ENCODE measurements at places on chromosomes 1 and 21.

GRCh38 chr1:70034403-70034802, 171.0 kb downstream of the LRRC40 start:
- peak; percentile 63 for DNase-seq

- DNase-seq = no peak
Observed at GRCh38 chr1:165527251-165528007, 16.4 kb upstream of the LRRC52 start.

- DNase-seq = no peak
Observed at GRCh38 chr1:172979828-172980227, 70.9 kb downstream of the TNFSF18 start.

- no peak for DNase-seq
Observed at GRCh38 chr1:15916916-15917315, 59.0 kb downstream of the ZBTB17 start.

- DNase-seq = no peak
Observed at GRCh38 chr1:173082913-173083312, 32.2 kb upstream of the TNFSF18 start.

- DNase-seq = peak; percentile 75
Observed at GRCh38 chr1:29453502-29454240, 217.3 kb downstream of the PTPRU start.

GRCh38 chr1:181110013-181110412, 21.5 kb downstream of the IER5 start:
- no peak for DNase-seq

DNA sequence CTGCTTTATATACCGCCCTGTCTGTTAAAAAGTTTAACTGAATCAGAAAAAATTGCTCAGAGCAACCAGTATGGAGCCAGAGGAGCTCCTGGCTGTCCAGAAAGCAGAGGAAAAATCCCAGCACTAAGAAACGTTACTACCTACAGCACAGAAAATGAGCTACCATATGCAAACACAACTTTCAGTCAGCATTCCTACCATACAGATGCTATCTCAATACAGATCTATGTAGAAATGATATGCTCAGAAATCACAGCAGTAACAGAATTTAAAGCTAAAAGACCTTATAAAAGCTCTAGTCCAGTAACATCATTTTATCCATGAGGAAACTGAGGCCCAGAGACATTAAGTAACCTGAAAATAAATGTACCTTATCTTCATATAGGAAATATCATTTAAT, 38.7 kb downstream of the PCNX2 start:
- DNase-seq = no peak

DNA sequence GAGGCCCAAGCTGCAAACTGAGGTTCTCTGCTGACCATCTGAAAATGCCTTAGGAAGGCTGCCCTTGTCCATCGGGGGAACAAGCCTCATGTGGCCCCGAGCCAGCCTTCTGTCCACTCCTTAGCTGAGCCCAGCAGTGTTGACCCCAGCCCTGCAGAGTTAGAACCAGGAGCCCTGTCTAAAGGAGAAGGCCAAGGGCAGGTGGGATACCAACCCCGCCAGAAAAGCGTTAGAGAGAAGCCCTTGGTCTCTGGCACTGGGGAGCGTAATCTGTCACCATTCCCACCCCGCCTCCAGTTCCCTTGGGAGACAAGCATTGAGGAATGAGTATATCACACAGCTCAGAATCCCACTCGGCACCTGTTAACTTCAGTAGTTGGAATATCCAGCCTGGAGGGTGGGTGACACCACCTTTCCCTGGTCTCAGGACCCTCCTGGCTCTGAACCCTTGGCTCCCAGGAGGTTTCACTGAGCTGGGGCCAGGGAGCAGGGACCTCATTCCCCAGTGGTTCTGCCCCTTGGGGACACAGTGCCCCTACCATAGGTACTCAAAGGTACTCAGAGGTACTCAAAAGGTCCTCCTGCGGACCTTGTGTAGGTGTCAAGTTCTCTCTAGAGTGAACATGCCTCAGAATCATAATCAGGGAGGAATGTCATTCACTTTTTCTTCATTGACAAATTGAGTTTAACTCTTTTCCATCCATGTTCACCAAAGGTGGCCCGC, 16.4 kb downstream of the ETS2 start:
- DNase-seq = no peak

- no peak for DNase-seq
Observed at GRCh38 chr1:54342742-54343687, 63.2 kb downstream of the SSBP3 start.

- no peak for DNase-seq
Observed at GRCh38 chr21:36156815-36157670, at the start of gene DOP1B. DOP1B (plus strand) TSS chr21:36156824; CDS start chr21:36164734, 7,910 bp downstream.

- no peak for DNase-seq
Observed at GRCh38 chr1:9247894-9248293, 13.3 kb downstream of the H6PD start.

DNA sequence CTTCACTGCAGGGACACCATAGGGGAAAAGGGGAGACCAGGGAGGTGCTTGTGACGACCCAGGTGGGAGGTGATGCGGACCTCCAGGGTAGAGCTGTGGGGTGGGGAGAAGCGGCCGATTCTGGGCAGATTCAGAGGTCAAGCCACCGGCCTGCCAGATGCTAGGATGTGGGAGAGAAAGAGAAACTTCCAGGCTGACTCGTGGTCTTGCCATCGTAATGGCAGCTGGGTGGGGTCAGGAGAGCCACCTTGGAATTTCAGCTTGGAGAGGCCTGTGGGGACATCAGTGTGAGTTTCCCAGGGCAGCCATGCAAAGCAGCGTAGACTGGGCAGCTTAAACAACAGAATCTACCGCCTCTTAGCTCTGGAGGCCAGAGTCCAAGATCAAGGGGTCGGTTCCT, 258.0 kb upstream of the VAMP3 start:
- no peak for DNase-seq

GRCh38 chr1:221839782-221840395, 98.0 kb upstream of the DUSP10 start:
- DNase-seq = no peak

GRCh38 chr21:44612669-44613229, 870 bp downstream of the KRTAP10-8 start:
- no peak for DNase-seq

DNA sequence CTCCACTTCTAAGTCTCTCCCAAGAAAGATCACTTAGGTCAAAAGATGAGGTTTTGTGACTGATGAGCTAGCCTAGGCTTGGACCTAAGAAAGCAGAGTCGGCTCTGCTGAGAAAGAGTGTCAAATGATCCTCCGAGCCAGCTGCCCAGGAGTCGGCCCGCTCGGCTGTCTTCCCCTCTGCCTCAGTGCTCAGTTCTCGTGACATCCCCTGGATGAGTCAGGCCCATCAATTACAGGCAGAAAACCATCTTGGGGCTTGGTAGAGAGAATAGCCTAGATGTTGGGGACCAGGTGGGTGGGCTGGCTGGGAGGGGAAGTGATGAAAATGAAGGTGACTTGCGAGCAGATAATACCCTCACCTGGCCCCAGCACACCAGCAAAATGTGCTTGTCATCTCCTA, 60.5 kb downstream of the SLC66A1 start:
- DNase-seq = no peak

- DNase-seq = no peak
Observed at GRCh38 chr1:94819945-94820746, at the start of gene SLC44A3. SLC44A3 (plus strand) TSS chr1:94820357; CDS start chr1:94820452, 95 bp downstream.

DNA sequence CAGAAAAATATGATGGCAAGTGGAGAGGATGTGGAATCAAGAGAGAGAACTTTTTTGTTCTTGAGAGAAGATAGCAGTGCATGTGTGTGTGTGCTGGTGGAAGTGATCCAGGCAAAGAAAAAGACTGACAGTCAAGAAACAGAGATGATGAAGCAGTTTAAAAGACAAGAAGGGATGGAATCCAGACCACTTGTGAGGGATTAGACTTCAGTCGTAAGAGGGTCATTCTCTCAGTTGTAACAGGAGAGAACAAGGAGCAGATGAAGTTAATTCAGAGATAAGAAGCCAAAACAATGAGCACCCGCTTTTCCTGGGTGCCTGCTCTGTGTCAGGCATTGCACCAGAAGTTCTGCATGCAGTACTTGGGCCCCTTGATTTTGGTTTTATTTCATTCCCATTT, 76.6 kb downstream of the RNF220 start:
- DNase-seq = no peak

DNA sequence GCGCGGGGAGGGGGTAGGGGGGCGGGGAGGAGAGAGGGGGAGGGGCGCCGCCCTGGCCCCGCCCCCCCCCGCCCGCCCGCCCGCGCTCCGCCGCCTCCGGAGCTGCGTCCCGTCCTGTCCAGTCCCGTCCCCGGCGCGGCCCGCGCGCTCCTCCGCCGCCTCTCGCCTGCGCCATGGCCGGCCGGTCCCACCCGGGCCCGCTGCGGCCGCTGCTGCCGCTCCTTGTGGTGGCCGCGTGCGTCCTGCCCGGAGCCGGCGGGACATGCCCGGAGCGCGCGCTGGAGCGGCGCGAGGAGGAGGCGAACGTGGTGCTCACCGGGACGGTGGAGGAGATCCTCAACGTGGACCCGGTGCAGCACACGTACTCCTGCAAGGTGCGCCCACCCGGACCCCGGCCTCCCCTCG, at the start of gene AGRN:
AGRN (plus strand) TSS at position 121 of the 405 bp plus-strand sequence; CDS start at position 174, 53 bp downstream.
- no peak for DNase-seq

GRCh38 chr1:222914861-222915632, 100.2 kb downstream of the DISP1 start:
- no peak for DNase-seq

DNA sequence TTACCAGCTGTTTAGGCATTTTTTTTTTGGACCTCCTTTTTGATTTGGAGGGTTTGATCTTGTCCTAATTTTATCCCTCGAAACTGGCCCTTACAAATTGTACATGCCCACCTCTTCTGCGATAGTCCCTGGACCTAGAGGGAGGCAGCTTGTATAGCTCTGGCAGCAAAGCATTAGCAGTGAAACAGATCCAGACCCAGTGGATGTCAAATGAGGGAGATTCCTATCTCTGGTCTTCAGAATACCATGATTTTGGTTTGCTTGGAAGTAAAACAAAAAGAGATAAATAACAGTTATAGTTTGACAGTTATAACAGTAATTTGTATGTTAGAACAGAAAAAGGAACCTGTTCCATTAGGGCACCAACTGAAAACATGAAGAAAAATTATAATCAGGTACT, 123.6 kb downstream of the MIS18A start:
- no peak for DNase-seq

DNA sequence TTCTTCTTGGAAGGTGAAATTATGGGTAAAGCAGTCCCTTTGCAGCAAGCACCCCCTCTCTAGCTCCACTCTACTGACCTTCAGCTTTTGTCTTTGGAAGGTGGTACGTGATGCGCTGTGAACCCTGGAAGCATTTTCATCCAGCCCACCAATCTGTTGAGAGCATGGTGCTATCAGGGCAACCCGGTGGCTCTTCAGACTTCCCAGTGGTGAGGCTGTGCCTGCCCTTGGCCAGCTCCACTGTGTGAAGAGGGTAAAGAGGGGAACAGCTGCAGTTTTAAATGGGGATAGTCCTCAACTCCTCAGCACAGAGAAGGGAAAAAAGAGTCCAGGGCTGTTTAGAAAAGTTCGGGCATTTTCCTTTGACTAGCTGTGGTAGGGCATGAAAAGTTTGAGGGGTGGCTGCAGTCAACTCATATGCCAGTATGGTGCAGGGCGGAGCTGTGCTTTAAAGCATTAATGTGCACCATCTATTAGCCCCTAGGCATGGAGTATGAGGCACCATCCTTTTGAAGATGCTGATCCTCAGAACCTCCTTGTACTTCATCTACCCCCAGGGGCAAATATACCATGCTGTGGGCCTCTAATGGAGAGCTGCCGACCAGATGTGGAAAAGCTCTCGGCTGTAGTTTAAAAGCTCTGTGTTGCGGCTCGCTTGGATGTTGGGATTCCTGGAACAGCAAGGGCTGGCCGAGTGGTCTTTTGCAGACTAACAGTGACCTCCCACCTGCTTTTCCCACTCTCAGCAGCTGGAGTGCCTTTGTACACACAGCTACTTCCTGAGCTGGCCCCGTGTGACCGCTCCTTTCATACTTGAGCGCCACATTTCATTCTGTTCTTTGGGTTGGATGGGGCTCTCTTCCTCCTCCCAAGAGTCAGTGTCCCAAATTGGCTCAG, 123.0 kb downstream of the PEX14 start:
- no peak for DNase-seq

- DNase-seq = no peak
Observed at GRCh38 chr1:165992533-165992932, 165.1 kb downstream of the UCK2 start.

DNA sequence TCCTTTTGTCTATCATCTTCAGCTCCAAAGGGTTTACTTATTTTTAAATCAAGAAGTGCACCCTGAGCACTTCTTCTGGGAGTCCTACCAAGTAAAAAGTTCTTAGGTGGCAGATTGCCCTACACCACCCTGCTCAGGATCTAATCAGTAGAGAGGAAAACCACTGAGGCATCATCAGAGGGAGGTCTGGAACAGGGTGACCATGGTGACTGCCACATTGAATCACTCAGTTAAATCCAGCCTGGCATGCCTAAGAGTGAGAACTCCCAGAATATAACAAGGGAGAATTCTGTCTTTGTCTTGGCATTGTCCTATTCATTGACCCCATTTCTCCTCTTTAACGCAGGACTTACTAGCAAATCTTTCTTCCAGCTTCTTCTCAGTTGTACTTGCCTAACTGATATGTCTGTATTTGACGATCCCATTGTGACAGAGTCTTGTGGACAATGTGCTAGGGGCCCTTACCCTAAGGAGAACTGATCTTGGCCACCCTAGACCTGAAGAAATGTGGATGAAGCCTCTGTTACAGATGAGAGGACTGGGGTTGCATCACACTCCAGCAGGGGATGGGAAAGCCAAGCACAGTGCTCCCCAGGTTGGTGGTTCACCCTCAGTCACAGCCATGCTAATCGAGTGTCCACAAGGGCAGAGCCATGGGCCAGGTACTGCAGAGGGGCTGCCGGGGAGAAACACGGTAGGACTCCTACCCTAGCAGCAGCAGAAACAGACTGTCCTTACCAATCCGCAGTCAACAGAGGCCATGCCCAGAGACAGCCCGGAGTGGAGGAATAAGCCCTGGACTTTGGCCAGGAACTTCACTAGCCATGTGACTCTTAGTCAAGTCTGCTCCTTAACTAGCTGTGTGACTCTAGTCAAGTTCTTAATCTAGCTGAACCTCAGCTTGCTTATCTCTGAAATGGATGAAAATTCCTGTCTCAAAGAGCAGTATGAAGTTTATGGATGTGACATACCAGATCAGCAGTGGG, 15.4 kb downstream of the PKP1 start:
- no peak for DNase-seq

All from iPS DF 19.7 (cell line).